ENCODE measurements at places on chromosomes 12 and 14. TPM values are rescaled to one million over a fixed set of nuclear protein-coding genes. Genes with fewer than 3 reads are reported as not detected.
A peak's percentile ranks its signal among the peaks of the same experiment; 100 is the strongest.

GRCh38 chr12:89392391-89392790, 40.1 kb upstream of the DUSP6 start:
- no peaks in the 10 kb centered on the region for H3K27me3 ChIP-seq
- H3K36me3 ChIP-seq: no peaks in the 10 kb centered on the region
- H3K4me3 ChIP-seq: no peak overlapping the region
- H3K4me1 ChIP-seq: no peaks in the 10 kb centered on the region
- no peak overlapping the region for H3K27ac ChIP-seq

DNA sequence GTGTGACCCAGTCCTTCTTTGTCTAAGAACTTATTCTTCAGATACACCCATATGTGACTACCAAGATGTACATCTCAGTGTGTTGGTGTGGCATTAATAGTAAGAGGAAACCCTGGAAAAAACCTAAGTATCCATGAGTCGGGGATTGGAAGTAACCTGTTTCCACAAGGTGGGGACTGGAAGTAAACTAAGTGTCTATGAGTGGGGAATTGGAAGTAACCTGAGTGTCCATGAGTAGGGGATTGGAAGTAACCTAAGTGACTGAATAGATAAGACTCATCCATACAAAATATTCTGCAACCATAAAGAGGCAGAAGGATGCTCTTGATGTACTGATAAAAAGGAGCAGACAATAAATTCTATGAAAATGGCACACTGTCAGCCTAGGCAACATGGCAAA, 184.7 kb downstream of the PHETA1 start:
- H3K4me3 ChIP-seq: no peak overlapping the region
- no peaks in the 10 kb centered on the region for H3K4me1 ChIP-seq
- DNase-seq: no peak
- no peaks in the 10 kb centered on the region for H3K36me3 ChIP-seq

DNA sequence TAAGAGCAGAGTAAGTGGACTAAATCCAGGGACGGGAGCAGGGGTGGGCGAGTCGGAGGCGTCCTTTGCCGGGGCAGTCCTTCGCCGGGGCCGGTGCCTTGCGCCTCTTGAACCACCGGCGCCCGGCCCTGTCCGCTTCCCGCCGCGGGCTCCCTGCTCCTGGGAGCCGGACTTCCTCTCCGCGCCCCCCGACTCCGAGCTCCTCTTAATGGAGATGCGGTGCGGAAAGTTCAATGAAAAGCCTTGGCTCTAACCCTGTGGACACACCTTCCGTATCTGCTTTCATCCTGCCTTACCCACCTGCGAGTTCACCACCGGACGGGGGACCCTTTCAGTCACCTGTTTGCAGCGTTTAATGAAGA, 412 bp downstream of the FGFR1OP2 start:
- no peaks in the 10 kb centered on the region for H3K36me3 ChIP-seq
- H3K27ac ChIP-seq: peak overlapping the region; percentile 95
- DNase-seq: no peak

GRCh38 chr14:87696485-87696884, 296.5 kb downstream of the GALC start:
- H3K4me1 ChIP-seq: peaks cover 5% of the 10 kb centered on the region
- no peak overlapping the region for H3K27ac ChIP-seq
- no peak overlapping the region for H3K4me3 ChIP-seq
- no peaks in the 10 kb centered on the region for H3K27me3 ChIP-seq

DNA sequence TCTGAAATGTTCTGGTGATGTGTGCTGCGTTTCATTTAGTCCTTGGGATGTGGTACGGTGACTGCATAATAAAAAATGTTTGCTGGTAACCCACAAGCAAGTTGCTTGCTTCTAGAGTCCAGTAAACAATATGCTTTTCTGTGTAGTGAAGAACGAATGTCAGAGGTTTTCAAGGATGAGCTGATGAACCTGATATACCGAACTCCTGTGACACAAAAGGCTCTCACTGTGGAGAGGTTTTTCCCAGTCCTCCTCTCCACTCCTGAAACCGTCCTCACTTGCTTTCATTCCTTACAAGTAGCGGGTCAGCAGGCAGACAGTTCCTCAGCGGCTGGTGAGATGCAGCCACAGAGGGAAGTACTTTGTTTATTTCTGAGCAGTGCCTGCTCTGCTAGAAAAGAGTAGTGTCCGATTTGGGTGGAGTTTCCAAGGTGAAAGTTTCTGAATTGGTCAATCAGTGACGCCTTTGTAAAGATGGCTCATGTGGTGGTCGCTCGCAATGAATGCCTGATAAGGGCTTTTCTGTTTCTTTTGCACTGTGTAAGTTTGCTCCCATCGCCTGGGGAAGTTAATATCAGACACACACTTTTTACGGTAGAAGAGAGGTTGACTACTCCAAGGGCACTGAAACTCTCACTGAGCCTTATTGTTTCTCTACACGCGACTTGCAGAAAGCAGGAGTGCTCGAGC, 3.0 kb downstream of the ETV6 start:
- H3K4me3 ChIP-seq: peak overlapping the region; percentile 81
- H3K27ac ChIP-seq: no peak overlapping the region

- no peaks in the 10 kb centered on the region for H3K36me3 ChIP-seq
- no peaks in the 10 kb centered on the region for H3K4me1 ChIP-seq
- no peak overlapping the region for H3K27ac ChIP-seq
- H3K4me3 ChIP-seq: no peak overlapping the region
These were observed 22.1 kb upstream of the LRRC9 start for GRCh38 chr14:59897757-59898383.

DNA sequence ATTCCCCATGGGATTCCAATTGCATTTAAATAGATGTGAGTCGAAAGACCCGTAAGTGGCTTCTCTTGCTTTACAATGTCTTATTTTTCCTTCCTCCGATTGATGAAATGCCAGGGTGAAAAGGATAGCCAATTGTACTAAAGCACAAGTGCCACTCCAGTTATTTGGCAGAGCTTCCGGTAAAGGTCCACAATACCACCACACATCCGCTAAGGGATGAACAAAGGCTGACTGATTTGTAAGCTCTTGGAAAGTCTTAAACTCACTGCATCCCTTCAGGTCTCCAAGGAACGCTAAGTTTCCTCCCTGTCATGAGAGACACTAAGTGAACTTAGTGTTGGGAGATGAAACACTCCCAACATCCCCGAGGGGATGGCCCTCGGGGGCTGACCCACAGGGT, 21.2 kb upstream of the RNASE1 start:
- H3K27me3 ChIP-seq: no peaks in the 10 kb centered on the region
- H3K27ac ChIP-seq: no peak overlapping the region
- H3K4me1 ChIP-seq: peaks cover 31% of the 10 kb centered on the region
- H3K4me3 ChIP-seq: no peak overlapping the region

GRCh38 chr14:101363261-101363555, 198.1 kb upstream of the DIO3 start:
- DNase-seq: no peak
- H3K4me1 ChIP-seq: peaks cover 55% of the 10 kb centered on the region
- H3K4me3 ChIP-seq: no peak overlapping the region
- H3K36me3 ChIP-seq: no peaks in the 10 kb centered on the region
- peaks cover 4% of the 10 kb centered on the region for H3K27me3 ChIP-seq

GRCh38 chr14:92459030-92459949, 54.3 kb upstream of the RIN3 start:
- no peaks in the 10 kb centered on the region for H3K36me3 ChIP-seq
- no peak overlapping the region for H3K4me3 ChIP-seq
- H3K27ac ChIP-seq: no peak overlapping the region
- no peaks in the 10 kb centered on the region for H3K4me1 ChIP-seq
- DNase-seq: no peak

DNA sequence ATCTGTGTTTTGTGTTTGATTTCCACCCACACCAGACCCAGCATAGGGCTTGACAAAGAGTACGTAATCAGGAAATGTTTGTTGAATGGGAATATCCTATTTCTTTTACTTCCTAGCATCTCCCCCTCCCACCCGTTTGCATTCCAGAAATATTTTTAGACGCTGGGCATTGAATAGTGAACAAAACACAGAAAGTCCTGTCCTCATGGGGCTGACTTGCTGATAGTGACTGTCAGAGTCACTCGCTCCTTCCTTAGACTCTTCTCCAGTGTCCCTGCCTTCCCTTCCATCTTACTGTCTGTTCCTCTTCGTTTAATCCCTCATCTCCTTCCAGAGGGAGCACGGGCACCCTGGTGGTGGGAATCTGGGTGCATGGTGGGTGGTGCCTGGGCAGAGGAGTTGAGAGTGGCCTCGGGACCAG, 53.6 kb downstream of the SLC25A47 start:
- peak overlapping the region; percentile 66 for H3K4me3 ChIP-seq
- no peaks in the 10 kb centered on the region for H3K27me3 ChIP-seq
- peaks cover 32% of the 10 kb centered on the region for H3K4me1 ChIP-seq
- H3K27ac ChIP-seq: peak overlapping the region; percentile 82
- DNase-seq: peak; percentile 65

- H3K27me3 ChIP-seq: no peaks in the 10 kb centered on the region
- no peaks in the 10 kb centered on the region for H3K4me1 ChIP-seq
These were observed 27.6 kb downstream of the KICS2 start for GRCh38 chr12:64194333-64195149.

GRCh38 chr12:57517187-57517586, 3.1 kb downstream of the DDIT3 start:
- DNase-seq: no peak
- H3K27me3 ChIP-seq: no peaks in the 10 kb centered on the region
- H3K36me3 ChIP-seq: peaks cover 5% of the 10 kb centered on the region
- H3K4me3 ChIP-seq: no peak overlapping the region

- H3K4me3 ChIP-seq: no peak overlapping the region
- H3K27me3 ChIP-seq: no peaks in the 10 kb centered on the region
- no peak overlapping the region for H3K27ac ChIP-seq
- H3K36me3 ChIP-seq: no peaks in the 10 kb centered on the region
These were observed 187.8 kb upstream of the HMGA2 start for GRCh38 chr12:65636436-65636835.

DNA sequence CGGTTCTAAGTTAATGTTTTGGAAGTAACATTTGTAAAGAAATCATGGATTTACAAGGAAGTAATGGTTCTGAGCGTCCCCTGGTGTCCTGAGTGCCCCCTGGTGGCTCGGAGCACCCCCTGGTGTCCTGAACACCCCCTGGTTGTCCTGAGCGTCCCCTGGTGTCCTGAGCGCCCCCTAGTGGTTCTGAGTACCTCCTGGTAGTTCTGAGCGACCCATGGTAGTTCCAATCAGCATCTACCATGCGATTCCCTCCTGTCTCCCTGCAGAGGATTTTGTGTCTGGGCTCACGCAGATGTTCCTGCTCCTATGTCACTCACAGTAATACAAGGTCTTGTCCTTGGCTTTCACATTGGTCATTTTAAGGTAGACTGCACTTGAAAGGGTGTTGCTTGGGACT, 1352.9 kb downstream of the TMEM121 start:
- no peaks in the 10 kb centered on the region for H3K4me1 ChIP-seq
- DNase-seq: no peak
- H3K27me3 ChIP-seq: no peaks in the 10 kb centered on the region
- H3K27ac ChIP-seq: no peak overlapping the region

GRCh38 chr12:3668479-3669165, 84.3 kb downstream of the CRACR2A start:
- no peak for DNase-seq
- H3K4me3 ChIP-seq: no peak overlapping the region
- no peak overlapping the region for H3K27ac ChIP-seq
- no peaks in the 10 kb centered on the region for H3K4me1 ChIP-seq
- no peaks in the 10 kb centered on the region for H3K36me3 ChIP-seq

DNA sequence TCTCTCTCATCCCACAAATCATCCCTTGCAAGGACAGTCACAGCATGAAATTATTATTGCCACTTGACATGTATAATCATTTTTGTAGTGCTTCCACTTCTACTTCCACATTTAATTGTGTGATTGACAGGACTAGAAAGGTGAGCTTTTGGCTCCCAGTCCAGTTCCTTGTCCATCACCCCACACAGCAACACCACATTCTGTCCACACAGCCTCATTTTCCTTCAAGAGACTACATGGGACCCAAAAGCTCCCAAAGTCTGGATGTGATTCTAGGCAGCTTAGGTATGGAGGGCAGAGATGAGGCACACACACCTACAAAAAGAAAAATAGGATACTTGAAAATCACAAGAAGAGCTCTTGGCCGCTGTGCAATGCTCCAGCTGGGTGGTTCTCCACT, 366.3 kb downstream of the DPF3 start:
- H3K27me3 ChIP-seq: no peaks in the 10 kb centered on the region
- no peak for DNase-seq
- no peak overlapping the region for H3K27ac ChIP-seq
- no peaks in the 10 kb centered on the region for H3K4me1 ChIP-seq
- no peaks in the 10 kb centered on the region for H3K36me3 ChIP-seq

- no peak for DNase-seq
- no peak overlapping the region for H3K27ac ChIP-seq
- H3K4me1 ChIP-seq: no peaks in the 10 kb centered on the region
- no peaks in the 10 kb centered on the region for H3K27me3 ChIP-seq
These were observed 55.6 kb downstream of the CLIP1 start for GRCh38 chr12:122366685-122367475.

GRCh38 chr12:70571029-70571428, 66.2 kb downstream of the PTPRB start:
- H3K4me3 ChIP-seq: no peak overlapping the region
- no peaks in the 10 kb centered on the region for H3K4me1 ChIP-seq
- H3K27ac ChIP-seq: no peak overlapping the region
- no peak for DNase-seq
- H3K27me3 ChIP-seq: no peaks in the 10 kb centered on the region

- no peak overlapping the region for H3K27ac ChIP-seq
- H3K4me3 ChIP-seq: no peak overlapping the region
- DNase-seq: peak; percentile 27
These were observed 426.8 kb downstream of the VRK1 start for GRCh38 chr14:97224016-97224415.

DNA sequence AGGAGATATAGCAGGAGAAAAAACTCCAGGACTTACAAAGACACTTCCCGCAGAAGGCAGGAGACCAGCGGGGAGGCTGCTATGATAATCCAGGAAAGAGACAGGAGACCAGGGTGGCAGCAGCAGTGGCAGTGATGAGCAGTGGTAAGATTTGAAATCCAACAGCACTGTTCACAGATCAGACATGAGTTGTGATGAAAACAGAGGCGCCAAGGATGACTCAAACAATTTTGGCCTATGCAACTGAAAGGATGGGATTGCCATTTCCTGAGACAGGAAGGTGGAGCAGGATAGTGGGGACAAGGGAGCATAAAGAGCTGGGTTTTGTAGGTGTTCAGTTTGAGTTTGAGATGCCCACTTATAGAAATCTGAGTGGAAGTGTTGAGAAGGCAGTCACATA, 108.6 kb upstream of the DYRK2 start:
- H3K4me3 ChIP-seq: no peak overlapping the region
- H3K4me1 ChIP-seq: no peaks in the 10 kb centered on the region
- H3K27me3 ChIP-seq: no peaks in the 10 kb centered on the region
- H3K27ac ChIP-seq: no peak overlapping the region

The DCN gene
- not detected for total RNA-seq

The PRB2 gene
- not detected for total RNA-seq

The LRRC10 gene
- not detected for total RNA-seq

The HPD gene
- not detected for total RNA-seq

The TAS2R20 gene
- 6.4 TPM for total RNA-seq

The LRRIQ1 gene
- total RNA-seq: 4.7 TPM

The KRT79 gene
- not detected for total RNA-seq

The SYNJ2BP gene
- 25.9 TPM for total RNA-seq

The MOAP1 gene
- 26.9 TPM for total RNA-seq

The TAS2R42 gene
- total RNA-seq: not detected

The CSAD gene
- 26.9 TPM for total RNA-seq
